NCI-H748 treated with DMSO at 0.1 percent for 48 hours (cell line): ENCODE measurements at places on chromosomes 6 and 20.

GRCh38 chr6:97066056-97066455, 141.5 kb downstream of the KLHL32 start:
- DNase-seq, result no peak

DNA sequence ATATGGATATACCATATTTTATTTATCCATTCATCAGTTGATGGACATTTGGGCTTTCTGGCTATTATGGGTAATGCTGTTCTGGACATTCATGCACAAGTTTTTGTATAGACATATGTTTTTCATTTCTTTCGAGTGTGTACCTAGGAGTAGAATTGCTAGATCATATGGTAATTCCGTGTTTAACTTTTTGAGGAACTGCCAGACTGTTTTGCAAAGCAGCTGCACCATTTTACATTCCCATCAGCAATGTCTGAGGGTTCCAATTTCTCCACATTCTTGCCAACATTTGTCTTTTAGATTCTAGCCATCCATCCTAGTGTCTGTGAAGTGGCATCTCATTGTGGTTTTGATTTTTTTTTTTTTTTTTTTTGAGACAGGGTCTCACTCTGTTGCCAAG, 20.8 kb downstream of the SRC start:
- DNase-seq, result no peak

DNA sequence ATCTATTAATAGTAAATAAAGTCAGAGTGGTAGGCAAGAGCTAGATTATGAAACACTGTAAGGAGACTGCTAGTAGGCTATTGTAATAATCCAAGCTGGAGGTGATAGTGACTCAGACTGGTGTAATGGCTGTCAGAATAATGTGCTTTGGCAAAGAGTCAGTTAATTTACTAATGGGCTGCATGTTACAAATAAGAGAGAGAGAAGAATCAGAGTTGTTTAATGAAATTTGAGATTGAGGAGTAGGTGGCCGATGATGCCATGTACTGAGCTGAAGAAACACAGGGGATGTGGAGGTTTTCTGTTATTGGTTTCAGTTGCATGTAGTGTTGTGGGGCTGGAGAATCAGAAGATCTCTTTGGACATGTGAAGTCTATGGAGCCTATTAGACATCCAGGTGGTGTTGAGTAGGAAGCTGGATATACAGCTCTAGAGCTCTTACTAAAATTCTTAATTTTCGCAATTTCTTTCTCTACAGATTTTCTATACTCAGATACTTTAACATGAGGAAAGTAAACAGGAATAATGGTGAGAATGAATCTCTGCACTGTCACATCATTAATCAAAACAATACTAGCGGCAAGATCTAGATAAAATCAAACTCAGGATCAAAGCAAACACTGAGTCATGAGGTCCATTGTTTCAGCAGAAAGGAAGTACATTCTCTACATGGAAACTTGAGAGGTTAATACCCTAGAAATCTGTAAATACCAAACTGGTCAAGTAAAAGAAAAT, 167.7 kb downstream of the SIM1 start:
- DNase-seq, result peak; percentile 20

- no peak for DNase-seq
Measured at GRCh38 chr6:57089265-57089664, 723 bp upstream of the ZNF451 start.
